ENCODE measurements at places on chromosomes 7 and 10. TPM values are rescaled to one million over a fixed set of nuclear protein-coding genes. Genes with fewer than 3 reads are reported as not detected.

Gene STEAP1
- 2.3 TPM for polyA plus RNA-seq

GRCh38 chr7:22681312-22681711, 45.7 kb upstream of the IL6 start:
- H3K27ac ChIP-seq, result no peak overlapping the region
- H3K4me3 ChIP-seq, result no peak overlapping the region
- H3K27me3 ChIP-seq, result no peaks in the 10 kb centered on the region
- H3K36me3 ChIP-seq, result no peaks in the 10 kb centered on the region
- no peak for DNase-seq

Gene SEMA3A
- 0.40 TPM for polyA plus RNA-seq

- H3K27me3 ChIP-seq, result peaks cover 15% of the 10 kb centered on the region
- peaks cover 19% of the 10 kb centered on the region for H3K4me1 ChIP-seq
- H3K36me3 ChIP-seq, result no peaks in the 10 kb centered on the region
- H3K4me3 ChIP-seq, result peak overlapping the region; percentile 71
These were observed 800 bp downstream of the MINDY3 start for GRCh38 chr10:15859509-15859905.

DNA sequence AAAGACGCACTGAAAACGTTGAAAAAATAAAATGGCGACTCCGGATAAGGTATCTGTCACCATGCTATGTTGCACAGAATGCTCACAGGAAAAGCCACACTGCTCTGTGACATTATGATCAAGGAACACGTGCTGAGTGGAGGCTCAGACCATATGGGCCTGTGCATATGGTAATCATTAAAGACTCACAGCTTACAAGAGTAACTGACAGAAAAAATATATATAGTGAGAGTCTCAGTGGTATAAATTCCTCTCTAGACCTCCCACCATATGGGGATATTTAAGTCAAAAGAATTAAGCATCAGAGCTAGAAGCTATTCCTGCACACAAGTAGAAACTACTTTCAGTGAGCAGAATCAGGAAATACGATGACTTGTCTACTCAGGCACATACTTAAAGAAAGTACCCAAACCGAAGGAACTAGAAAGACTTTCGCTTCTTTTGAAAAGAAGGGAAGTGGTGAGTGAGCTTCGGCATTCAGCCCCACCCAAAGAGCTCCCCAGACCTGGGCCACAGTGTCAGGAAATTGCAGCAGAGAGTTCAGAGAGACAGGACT, 65.1 kb upstream of the MPP7 start:
- H3K36me3 ChIP-seq, result no peaks in the 10 kb centered on the region
- H3K4me3 ChIP-seq, result no peak overlapping the region
- no peak overlapping the region for H3K27ac ChIP-seq
- no peaks in the 10 kb centered on the region for H3K27me3 ChIP-seq
- no peaks in the 10 kb centered on the region for H3K4me1 ChIP-seq
- DNase-seq, result no peak

Gene PTPRZ1
- polyA plus RNA-seq, result 0.99 TPM

- H3K4me3 ChIP-seq, result no peak overlapping the region
- H3K36me3 ChIP-seq, result no peaks in the 10 kb centered on the region
- DNase-seq, result no peak
These were observed 17.0 kb upstream of the GIMAP2 start for GRCh38 chr7:150668472-150668911.

Gene CYP2W1
- polyA plus RNA-seq, result 0.76 TPM

DNA sequence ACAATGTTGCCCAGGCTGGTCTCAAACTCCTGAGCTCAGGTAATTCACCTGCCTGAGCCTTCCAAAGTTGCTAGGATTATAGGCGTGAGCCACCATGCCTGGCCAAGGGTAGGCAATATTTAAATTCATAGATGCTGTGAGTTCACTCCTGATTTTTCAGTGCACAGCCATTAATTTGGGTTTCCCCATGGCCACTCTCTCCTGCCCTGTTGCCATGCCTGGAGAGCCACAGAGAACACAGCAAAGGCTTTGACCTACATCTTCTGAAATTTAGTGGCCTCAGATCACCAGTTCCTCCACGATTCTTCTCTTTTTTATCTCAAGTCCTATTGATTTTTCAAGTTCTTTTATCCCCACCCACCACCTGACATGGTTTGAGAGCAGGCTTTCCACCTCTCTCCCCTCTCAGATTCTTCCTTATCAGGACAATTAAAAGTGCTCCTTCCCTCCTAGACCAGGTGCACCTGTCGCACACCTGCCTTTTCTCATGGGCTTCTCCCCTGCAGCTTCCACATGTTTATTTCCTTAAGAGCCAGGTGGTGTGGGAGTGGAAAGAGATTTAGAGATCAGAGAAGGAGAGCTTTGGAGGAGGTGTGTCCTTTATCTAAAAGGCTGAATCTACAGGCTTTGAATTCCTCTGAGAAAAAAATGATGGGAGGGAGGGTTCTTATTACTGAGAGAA, 123.8 kb downstream of the ADRA2A start:
- peak; percentile 80 for DNase-seq
- no peak overlapping the region for H3K27ac ChIP-seq
- H3K4me1 ChIP-seq, result no peaks in the 10 kb centered on the region
- no peaks in the 10 kb centered on the region for H3K27me3 ChIP-seq
- H3K36me3 ChIP-seq, result no peaks in the 10 kb centered on the region
- H3K4me3 ChIP-seq, result no peak overlapping the region

- peaks cover 15% of the 10 kb centered on the region for H3K4me1 ChIP-seq
- H3K4me3 ChIP-seq, result no peak overlapping the region
- H3K27me3 ChIP-seq, result no peaks in the 10 kb centered on the region
- peak; percentile 34 for DNase-seq
These were observed 32.6 kb downstream of the PIP4K2A start for GRCh38 chr10:22681783-22682183.

DNA sequence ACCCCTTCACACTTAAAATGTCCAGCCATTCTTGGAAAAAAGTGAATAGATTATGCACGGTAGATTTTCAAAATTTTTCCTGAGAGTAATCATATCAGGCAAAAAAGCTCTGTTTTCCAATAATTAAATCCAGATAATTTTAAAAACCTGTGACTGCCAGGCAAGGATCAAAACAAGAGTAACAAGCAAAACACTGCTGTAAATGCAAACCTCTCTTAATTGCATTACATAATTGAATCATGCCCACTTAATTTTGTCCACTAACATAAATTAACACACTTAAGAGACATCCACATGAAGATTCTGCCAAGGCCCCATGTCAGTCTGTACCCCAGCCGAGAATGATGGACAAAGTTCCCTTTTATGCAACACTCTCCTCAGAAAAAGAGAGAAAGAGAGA, 135.3 kb downstream of the FGFR2 start:
- no peaks in the 10 kb centered on the region for H3K4me1 ChIP-seq
- H3K36me3 ChIP-seq, result no peaks in the 10 kb centered on the region
- no peaks in the 10 kb centered on the region for H3K27me3 ChIP-seq
- no peak for DNase-seq

DNA sequence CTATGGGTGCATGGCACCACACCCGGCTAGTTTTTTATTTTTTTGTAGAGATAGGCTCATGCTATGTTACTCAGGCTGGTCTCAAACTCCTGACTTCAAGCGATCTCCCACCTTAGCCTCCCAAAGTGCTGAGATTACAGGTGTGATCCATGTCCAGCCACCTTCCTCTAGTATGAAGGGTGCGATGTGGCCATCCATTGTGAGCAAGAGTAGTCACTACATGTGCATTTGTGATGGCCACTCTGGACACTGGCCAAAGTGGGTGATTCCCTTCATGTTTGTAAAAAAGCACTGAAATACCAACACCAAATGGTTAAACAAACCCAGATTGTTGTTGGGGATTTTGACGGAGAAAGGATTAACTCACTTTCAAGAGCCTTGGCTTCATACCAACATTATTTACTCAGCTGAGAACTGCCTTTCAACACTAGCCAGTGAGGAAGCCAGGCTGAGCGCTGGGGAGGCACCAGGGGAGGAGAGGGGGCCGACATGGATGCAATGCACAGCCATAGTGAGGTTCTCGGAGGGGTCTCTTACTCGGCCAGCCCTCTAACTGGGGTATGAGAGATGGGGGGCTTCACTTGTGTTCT, 198.1 kb upstream of the LYZL2 start:
- H3K27me3 ChIP-seq, result no peaks in the 10 kb centered on the region
- no peak for DNase-seq
- H3K36me3 ChIP-seq, result no peaks in the 10 kb centered on the region
- H3K27ac ChIP-seq, result no peak overlapping the region
- H3K4me1 ChIP-seq, result no peaks in the 10 kb centered on the region

DNA sequence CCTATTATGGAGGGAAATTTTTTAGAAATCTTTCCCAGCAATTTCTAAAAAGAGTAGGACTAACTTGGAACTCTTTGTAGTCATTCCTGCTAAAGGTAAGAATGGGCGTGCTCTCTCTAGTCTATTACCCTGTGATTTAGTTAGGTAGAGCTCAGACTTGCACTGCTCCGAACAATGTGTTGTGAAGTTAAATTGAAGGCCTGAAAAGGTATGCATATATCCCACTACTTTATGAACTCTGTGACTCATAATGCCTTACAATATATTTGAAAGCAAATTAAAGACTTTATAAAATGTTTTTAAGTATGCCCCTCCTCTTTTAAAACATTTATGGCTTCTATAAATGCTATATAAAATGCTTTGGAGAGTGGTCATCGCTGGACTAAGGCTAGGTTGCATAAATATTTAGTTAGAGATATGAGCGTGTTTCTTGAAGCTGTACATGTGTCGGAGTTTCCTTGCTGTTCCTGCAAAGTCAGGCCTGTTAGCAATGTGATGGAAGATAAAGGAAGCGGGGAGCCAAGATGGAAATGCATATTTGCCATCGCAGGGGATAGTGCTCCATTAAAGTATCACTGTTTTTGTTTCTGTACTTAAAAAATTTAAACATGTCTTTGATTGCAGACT, 761.4 kb downstream of the LRMDA start:
- H3K27me3 ChIP-seq, result no peaks in the 10 kb centered on the region
- H3K27ac ChIP-seq, result no peak overlapping the region
- H3K4me1 ChIP-seq, result no peaks in the 10 kb centered on the region
- no peaks in the 10 kb centered on the region for H3K36me3 ChIP-seq

GRCh38 chr10:33803248-33803647, 468.8 kb upstream of the NRP1 start:
- no peaks in the 10 kb centered on the region for H3K27me3 ChIP-seq
- no peaks in the 10 kb centered on the region for H3K36me3 ChIP-seq

DNA sequence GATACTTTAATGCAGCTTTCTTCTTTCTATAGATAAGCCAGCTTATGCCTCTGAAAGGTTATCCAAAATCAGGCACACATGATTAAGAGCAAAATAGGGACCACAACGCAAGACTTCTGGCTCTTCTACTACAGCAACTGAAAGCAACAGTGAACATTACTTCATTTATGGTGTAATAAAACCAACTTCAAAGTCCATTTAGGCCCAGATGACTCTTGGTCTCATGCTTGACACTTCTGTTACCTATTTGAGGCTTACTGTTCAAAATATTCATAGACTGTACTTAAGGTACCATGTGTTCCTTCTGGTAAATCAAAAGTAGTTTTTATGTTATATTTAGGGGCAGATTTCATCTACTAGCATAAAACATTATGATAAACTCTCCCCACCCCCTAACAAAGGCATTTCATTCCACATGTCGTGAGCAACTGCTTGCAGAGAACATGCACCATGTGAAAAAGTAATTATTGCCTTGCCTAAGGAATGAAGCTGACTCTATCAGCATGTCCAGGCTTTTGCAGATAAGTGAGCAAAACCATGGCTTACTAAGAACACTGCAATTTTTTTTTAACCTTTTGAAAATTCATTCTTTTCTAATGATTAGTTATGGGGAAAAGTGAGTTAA, 154.9 kb upstream of the ITGB1 start:
- no peak for DNase-seq
- no peak overlapping the region for H3K4me3 ChIP-seq
- no peak overlapping the region for H3K27ac ChIP-seq
- H3K27me3 ChIP-seq, result no peaks in the 10 kb centered on the region
- no peaks in the 10 kb centered on the region for H3K4me1 ChIP-seq

DNA sequence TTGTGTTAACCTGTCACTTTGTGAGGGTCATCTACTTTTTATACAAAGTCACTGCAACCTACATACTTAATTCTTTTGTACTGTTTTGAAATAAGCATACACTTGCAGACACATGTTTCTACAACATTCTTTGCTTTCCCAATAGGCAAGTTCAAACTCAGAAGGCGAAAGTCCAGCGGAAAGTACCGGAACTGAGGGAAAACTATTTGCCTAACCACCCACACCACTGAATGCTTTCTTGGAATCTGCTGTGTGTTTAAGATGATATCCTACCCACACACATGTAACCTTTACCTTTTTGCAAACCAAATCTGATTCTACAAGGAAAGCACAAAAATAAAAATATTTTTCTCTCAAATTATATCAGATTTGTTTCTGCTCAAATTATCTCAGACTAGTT, 139.4 kb upstream of the AGR3 start:
- no peak overlapping the region for H3K27ac ChIP-seq
- H3K4me1 ChIP-seq, result no peaks in the 10 kb centered on the region
- no peaks in the 10 kb centered on the region for H3K27me3 ChIP-seq
- no peak for DNase-seq
- H3K4me3 ChIP-seq, result no peak overlapping the region

Gene CCL24
- not detected for polyA plus RNA-seq

GRCh38 chr7:5443678-5444077, 20.0 kb upstream of the TNRC18 start:
- no peaks in the 10 kb centered on the region for H3K4me1 ChIP-seq
- no peaks in the 10 kb centered on the region for H3K36me3 ChIP-seq
- DNase-seq, result no peak
- no peak overlapping the region for H3K27ac ChIP-seq
- no peak overlapping the region for H3K4me3 ChIP-seq

Gene OGDHL
- 9.2 TPM for polyA plus RNA-seq

GRCh38 chr7:148374396-148375259, 215.9 kb upstream of the C7orf33 start:
- no peak overlapping the region for H3K27ac ChIP-seq
- no peaks in the 10 kb centered on the region for H3K36me3 ChIP-seq
- no peaks in the 10 kb centered on the region for H3K27me3 ChIP-seq
- H3K4me1 ChIP-seq, result no peaks in the 10 kb centered on the region
- DNase-seq, result no peak
- no peak overlapping the region for H3K4me3 ChIP-seq

Gene LDB3
- 2.1 TPM for polyA plus RNA-seq

DNA sequence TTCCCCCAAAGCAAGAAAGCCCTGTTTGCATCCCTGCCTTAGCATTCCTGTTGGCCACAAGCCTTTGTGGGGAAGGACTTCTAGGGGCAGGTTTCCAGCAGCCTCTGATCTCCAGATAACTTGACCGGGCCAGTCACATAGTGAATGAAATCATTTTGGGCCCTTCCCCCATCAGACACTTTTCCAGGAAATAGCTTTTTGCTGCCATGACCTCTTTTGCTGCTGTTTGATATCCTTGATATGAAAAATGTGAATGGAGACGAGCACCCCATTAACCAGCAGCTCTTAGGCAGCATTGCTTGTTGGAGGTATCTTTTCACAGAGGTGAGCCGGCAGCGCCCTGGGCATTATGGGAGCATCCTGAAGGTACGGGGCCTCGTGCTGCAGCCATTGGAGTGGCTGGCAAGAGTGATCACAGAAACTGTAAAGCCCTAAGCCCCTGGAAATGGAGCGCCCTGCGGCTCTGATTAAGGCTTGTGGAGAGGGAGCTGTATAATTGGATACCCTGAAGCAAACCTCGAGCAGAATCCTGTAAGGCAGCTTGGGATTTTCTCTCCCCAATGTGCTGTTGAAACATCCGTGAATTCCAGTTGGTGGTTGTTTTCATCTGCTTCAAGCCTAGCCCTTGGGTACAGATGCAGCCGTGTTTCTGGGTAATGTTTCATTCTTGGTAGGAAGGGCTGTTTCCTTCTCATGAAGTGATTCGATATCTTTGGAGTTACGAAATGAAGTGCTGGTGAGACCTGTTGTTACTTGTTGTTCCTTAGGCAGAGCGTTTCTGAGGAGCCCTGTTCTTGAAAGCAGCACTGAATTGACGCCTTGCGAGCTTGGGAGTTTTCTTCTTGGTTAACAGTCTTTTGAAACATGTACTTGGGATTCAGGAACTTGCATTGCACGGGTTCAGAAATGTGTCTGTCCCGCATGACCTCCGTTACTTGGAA, 179.0 kb downstream of the PTEN start:
- DNase-seq, result peak; percentile 28
- no peaks in the 10 kb centered on the region for H3K4me1 ChIP-seq
- H3K36me3 ChIP-seq, result no peaks in the 10 kb centered on the region
- H3K4me3 ChIP-seq, result no peak overlapping the region

Gene TSPAN12
- 16.0 TPM for polyA plus RNA-seq

All from pancreas (tissue), 10 donors.